ENCODE measurements at places on chromosomes 13 and 19.

GRCh38 chr19:9485140-9485539 lies 13.3 kb downstream of the ZNF560 start:
- no peak for DNase-seq

DNA sequence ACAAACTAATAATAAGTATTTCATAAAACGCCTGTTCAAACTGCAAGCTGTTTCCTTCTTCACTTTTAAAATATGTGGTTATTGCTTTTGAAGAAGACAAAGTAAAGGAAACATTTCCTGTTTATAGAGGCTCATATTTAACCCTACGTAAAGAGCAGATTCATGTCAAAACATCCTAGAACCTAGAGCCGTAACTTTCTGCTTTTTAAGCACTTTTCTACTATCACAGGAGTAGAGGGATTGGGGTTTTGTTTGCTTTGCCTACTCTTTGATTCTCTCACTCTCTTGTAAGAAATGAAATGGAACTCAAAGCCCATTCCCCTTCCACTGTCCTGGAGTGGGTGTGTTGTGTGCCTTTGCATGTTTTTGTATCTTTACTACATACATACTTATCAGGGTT lies 54.0 kb upstream of the GPR183 start:
- DNase-seq = no peak

DNA sequence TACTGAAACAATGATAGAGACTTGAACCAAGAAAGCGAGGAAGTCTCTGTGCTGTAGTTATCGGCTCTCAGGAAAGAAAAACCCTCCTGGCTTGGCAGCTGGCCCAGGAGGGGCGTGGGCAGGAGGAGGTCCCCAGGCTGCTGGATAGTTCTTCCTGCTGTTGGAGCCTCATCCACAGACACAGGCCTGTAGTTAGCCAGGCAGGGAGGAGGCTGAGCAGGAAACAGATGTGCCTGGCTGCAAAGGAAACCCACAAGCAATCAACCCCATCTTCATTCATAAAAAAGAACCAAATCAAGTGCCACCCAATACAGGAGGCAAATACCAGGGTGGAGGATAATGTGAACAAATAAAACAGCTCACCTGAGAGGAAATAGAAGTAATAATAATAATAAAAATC lies 86.2 kb downstream of the IRS2 start:
- peak; percentile 63 for DNase-seq

GRCh38 chr13:89066868-89067466 lies 1395.8 kb downstream of the SLITRK5 start:
- DNase-seq = no peak

Data from lung microvascular endothelial cell (primary cell).